ENCODE measurements at places on chromosomes 7 and 10.

DNA sequence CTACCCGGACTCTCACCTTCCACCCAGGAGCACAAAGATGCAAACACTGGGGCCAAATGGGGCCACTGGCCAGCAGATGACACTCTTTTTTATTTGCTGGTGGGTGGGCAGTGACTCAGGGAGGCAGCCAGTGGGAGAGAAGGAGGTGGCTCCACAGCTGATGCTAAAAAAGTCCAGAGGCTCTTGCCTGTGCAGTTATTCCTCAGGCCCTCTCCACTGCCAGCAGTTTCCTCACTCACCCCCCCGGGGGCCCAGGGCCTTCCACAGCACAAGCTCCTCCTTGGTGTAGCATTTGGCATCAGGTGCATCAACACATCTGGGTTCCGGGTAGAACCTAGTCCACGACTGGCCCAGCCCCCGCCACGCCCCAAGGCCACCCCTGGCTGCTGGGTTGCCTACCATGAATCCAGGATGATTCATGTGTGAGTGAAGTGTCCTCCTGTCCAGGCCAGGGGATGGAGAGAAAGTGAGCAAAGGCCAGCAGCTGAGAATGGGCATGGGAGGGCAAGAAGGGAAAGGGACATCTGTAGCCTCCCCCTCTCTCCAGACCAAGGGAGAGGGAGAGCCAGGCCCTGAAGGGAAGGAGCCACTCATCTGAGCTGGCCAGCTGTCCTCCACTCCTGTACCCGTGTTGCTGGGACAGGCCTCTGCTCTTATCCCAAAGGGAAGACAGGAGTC, 1.7 kb upstream of the KCNH2 start:
- peaks cover 31% of the 10 kb centered on the region for H3K27me3 ChIP-seq
- no peak overlapping the region for H3K27ac ChIP-seq
- peaks cover 37% of the 10 kb centered on the region for H3K4me1 ChIP-seq
- DNase-seq = no peak

GRCh38 chr10:132066186-132066585, 440 bp downstream of the JAKMIP3 start:
- no peaks in the 10 kb centered on the region for H3K36me3 ChIP-seq
- DNase-seq = no peak
- no peaks in the 10 kb centered on the region for H3K27me3 ChIP-seq
- peak overlapping the region; percentile 50 for H3K27ac ChIP-seq

GRCh38 chr7:105911961-105912575, 35.7 kb upstream of the ATXN7L1 start:
- H3K4me1 ChIP-seq = no peaks in the 10 kb centered on the region
- no peaks in the 10 kb centered on the region for H3K36me3 ChIP-seq
- no peaks in the 10 kb centered on the region for H3K27me3 ChIP-seq
- no peak overlapping the region for H3K27ac ChIP-seq
- no peak for DNase-seq

GRCh38 chr10:104251443-104251842, 3.2 kb upstream of the GSTO1 start:
- no peak overlapping the region for H3K27ac ChIP-seq
- no peak overlapping the region for H3K4me3 ChIP-seq
- H3K27me3 ChIP-seq = no peaks in the 10 kb centered on the region

- no peak overlapping the region for H3K27ac ChIP-seq
- DNase-seq = no peak
- H3K4me1 ChIP-seq = no peaks in the 10 kb centered on the region
- no peak overlapping the region for H3K4me3 ChIP-seq
Measured at GRCh38 chr10:78953113-78953798, 115.5 kb upstream of the ZMIZ1 start.

DNA sequence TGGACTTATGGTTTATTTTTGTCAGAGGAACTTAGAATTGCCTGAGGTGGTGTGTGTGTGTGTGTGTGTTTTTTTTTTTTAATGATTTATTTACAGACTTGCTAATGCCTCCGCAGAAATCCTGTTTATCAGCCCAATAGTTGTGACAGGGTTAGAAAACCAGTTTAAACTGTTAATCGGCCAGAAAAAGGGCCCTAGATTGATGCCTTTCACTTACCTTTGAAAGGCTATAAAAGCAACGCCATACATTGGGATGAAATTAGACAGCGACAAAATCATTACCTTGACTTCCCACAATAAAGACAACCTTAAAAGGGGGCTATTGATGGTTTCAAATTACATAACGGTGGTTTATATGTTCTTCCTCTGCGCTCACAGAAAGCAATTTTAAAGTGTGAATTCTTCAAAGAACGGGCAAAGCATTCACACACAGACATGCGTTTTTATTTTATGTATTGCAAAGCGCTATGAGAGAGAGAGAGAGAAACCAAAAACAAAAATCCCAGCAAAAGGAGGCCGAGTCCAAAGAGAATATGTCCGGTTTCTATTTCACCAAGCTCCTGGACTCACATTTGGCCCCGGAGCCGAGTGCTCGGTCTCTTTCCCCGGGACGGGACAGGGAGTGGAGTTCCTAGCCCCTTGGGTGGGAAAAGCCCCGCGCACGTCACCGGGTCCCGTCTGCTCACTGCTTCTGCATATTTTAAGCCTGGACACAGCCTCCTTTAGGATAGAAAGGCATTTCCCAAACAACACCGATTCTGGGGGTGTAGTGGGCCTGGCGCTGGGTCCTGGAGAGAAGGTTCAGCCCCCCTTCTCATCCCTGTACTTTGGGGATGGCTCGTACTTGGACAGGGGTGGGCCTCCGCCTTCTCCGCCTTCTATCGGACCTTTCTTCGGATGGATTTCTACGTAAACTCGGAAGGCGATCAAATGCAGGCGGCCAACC, 26.8 kb upstream of the VAX1 start:
- H3K27ac ChIP-seq = no peak overlapping the region
- H3K27me3 ChIP-seq = peaks cover 98% of the 10 kb centered on the region
- H3K36me3 ChIP-seq = no peaks in the 10 kb centered on the region
- H3K4me3 ChIP-seq = no peak overlapping the region
- H3K4me1 ChIP-seq = peaks cover 33% of the 10 kb centered on the region
- no peak for DNase-seq

- no peak overlapping the region for H3K27ac ChIP-seq
- no peaks in the 10 kb centered on the region for H3K36me3 ChIP-seq
- no peak for DNase-seq
- H3K27me3 ChIP-seq = no peaks in the 10 kb centered on the region
- H3K4me1 ChIP-seq = peaks cover 9% of the 10 kb centered on the region
Measured at GRCh38 chr10:93812659-93813338, 55.1 kb downstream of the LGI1 start.

- no peak overlapping the region for H3K4me3 ChIP-seq
- H3K27me3 ChIP-seq = peaks cover 10% of the 10 kb centered on the region
- no peak overlapping the region for H3K27ac ChIP-seq
- no peaks in the 10 kb centered on the region for H3K36me3 ChIP-seq
- DNase-seq = no peak
- no peaks in the 10 kb centered on the region for H3K4me1 ChIP-seq
Measured at GRCh38 chr7:26663874-26664273, 200.5 kb downstream of the SKAP2 start.

DNA sequence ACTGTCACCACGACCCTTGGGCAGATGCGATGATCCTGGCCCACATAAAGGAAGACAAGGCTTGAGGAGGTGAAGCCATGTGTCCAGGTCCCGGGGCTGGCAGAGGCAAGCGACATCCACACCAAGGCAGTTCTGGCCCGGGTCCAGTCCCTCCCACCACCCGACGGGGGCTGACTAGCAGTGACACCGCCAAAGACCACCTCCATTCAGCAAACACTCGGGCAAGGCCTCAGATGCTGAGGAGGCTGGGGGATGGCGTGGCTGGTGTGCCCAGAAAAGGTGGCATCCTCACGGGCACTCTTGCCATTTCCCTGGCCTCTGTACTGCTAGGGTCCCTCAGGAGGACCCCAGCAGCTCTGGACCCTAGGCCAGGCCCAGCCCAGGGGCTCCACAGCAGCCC, 219.0 kb downstream of the ELFN1 start:
- no peak for DNase-seq
- H3K36me3 ChIP-seq = no peaks in the 10 kb centered on the region
- H3K27me3 ChIP-seq = no peaks in the 10 kb centered on the region
- no peaks in the 10 kb centered on the region for H3K4me1 ChIP-seq
- H3K27ac ChIP-seq = no peak overlapping the region

GRCh38 chr7:32942415-32943251, 14.6 kb upstream of the FKBP9 start:
- no peaks in the 10 kb centered on the region for H3K27me3 ChIP-seq
- peak; percentile 94 for DNase-seq
- H3K36me3 ChIP-seq = no peaks in the 10 kb centered on the region
- H3K4me1 ChIP-seq = peaks cover 16% of the 10 kb centered on the region
- H3K4me3 ChIP-seq = peak overlapping the region; percentile 65
- peak overlapping the region; percentile 98 for H3K27ac ChIP-seq

DNA sequence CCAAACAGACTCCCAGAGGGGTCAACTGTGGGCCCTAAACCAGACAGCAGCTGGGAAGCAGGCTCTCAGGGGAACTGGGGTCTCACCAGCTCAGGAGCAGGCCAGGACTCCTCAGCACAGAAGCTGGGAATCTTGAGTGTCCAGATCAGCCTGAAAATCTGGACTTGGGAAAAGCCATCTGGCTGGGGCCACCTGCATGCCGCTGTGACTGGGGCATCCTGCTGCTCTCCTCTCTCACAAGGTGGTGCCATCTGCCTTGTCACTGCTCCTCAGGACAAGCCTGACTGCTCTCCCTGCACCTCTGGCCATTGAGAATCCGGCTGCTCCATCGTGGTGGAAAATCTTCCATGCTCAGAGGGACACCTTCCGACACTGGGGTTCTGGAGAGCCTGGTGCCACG, 141.4 kb downstream of the PLPP4 start:
- H3K27ac ChIP-seq = no peak overlapping the region
- no peak for DNase-seq
- no peak overlapping the region for H3K4me3 ChIP-seq
